Right kidney (tissue), 9 donors: ENCODE measurements at places on chromosomes 6 and 20.

GRCh38 chr6:11668455-11668854, 110.1 kb downstream of the ADTRP start:
- DNase-seq = no peak

GRCh38 chr6:32940656-32941213, at the start of gene HLA-DMB:
TSS of gene HLA-DMB (minus strand) at chr6:32941028. CDS start at chr6:32940807, 221 bp downstream.
- peak; percentile 80 for DNase-seq

DNA sequence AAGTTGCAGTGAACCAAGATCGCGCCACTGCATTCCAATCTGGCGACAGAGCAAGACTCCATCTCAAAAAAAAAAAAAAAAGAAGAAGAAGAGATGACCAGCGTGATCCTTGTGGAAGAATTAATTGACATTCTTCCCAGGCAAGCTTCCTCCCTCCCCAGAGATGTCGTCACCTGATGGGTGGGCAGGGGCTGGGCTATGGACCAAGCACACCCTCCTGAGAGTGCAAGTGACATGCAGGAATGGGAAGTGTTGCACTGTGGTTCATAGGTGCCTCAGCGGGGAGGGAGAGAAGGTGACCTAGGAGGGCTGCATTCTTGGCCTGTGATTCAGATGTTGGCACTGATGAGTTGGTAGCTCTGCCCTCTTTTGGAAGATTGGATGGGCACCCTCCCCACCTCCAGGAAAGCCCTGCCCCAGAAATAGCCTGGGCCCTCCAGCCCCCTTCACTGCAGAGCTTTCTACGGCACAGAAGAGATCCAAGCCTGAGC, 37.8 kb downstream of the TAF8 start:
- no peak for DNase-seq

DNA sequence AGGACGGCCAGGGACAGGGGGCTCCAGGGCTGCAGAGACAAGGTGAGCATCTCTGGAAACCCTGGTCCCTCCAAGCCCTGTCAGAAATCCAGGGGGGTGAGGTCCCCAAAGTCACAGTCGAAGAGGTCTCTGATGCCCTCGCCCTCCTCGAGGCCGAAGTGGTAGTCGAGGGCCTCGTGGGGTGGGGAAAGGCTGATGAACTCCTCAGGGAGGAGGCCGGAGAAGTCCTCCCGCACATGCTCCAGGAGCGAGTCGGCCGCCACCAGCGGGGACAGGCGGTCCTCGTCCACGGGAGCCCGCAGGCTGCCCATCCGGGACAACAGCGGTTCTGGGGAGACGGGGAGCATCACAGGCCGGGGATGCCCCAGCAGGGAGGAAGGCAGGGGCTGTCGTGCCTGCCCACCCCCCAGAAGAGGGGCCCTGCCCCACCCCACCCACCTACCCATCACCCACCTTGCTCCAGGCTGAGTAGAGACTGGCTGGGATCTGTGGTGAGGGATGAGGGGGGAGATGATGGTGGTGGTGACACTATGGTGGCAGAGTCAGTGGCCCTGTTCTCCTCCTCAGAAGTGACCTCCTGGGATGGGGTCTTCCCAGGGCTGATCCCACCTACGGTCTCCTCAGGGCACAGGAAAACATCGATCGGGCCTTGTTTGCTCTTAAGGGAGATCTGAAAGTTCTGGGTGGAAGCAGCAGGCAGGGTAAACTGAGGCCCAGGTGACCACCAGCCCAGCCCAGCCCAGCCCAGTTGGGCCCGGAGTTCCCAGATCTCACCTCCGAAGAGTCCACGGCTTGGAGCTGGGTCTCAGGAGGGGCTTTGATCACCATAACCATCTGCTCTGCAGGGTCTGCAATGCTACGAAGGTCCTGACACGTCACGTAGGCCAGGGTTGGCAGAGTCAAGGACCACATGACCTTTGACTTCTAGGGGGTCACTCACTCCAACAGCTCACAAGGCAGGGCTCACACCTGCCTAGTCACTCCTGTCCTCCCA, 2.7 kb upstream of the NECAB3 start:
- no peak for DNase-seq

GRCh38 chr20:32470025-32470861, 112.1 kb downstream of the ASXL1 start:
- DNase-seq = peak; percentile 66

DNA sequence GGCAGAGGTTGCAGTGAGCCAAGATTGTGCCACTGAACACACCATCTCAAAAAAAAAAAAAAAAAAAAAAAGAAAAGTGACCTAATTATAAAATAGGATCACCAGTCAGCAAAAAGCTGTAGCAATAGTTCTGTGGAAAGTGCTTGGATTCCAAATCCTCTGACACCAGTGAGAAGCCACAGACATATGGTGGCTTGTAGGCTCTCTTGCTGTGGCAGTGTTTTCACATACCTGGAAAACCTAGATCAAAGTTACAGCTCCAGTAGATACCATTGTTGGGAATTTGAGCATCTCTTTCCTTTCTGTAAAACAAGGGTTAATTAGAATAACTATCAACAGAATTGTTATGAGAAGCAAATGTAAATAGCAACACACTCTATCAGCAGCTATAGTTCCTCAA, 4.1 kb downstream of the CCDC170 start:
- DNase-seq = no peak

DNA sequence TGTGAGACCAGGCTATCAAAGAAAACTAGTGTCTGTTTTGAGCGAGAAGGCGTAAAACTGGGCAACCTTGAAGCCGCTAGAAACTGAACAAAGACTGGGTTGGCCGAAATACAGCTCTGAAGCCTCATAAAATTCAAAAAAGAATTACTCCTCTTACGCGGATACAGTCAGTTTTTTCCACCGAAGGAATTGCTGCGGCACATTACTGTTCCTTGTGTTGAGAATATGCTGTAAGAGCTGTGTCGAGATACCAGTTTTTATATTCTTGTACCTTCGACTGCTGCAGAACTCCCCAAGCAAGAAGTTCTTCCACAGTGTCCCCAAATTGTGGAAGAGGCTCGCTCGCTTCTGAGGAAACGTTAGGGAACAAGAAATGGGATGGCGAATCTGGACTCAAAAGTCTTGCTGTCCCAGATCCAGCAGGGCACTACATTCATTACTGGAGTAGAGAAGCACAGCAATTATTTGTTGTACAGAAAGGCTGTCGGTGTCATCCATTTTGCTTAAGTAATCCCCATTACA, 523 bp upstream of the COX7A2 start:
- DNase-seq = no peak
